ENCODE measurements at places on chromosomes 7 and 10.

- no peak for DNase-seq
These were observed 63.9 kb upstream of the CACNA2D1 start for GRCh38 chr7:82507365-82507975.

DNA sequence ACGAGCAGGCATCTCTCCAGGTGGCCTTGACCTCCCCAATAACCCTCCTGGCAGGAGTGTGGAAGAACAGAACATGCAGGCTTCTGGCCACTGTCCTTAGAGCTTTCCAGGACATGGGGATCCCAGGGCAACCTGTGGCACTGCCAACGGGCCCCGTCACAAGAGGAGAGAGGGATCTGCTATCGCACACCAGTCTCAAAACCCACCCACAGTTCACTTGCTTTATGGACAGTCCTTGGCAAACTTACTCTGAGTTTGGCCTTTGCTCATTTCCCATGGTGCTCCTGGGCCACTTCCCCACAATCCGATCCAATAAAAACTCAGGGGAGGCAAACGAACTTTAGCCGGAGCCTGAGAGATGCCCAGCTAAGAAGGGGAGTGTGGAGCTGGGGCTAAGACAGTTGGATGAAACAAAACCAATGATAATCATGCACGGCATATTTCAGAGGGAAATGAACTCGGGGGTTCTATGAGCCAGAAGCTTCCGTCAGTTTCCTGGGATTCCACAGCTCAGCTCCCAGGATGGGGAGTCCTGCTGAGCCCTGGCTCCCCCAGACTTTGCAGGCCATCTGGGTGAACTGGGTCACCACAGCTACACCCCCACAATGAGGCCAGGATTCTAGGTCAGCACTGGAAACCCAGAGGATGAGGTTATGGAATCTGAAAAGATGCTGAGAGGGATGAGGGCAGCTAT, 158.4 kb downstream of the NEURL1 start:
- DNase-seq, result no peak

GRCh38 chr10:73819081-73819480, 7.7 kb upstream of the NDST2 start:
- no peak for DNase-seq

DNA sequence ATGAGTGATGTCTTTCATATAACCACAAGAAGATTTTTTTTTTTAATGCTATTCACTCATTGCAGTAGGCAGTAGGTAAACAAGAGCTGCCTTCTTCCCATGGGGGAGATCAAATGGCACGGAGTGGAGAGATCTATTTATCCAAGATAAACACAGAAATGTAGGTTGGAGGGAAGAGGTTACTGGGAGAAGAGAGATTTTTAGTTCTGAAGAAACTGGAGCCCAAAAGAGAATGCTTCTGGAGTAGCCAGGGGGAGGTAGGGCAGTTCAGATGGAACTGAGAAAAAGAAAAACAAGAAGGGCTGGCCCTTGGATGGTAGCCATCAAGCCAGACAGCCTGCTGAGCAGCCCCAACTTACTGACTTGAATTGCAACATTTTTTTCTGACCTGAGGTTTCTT, 270.1 kb upstream of the TPK1 start:
- DNase-seq, result no peak

DNA sequence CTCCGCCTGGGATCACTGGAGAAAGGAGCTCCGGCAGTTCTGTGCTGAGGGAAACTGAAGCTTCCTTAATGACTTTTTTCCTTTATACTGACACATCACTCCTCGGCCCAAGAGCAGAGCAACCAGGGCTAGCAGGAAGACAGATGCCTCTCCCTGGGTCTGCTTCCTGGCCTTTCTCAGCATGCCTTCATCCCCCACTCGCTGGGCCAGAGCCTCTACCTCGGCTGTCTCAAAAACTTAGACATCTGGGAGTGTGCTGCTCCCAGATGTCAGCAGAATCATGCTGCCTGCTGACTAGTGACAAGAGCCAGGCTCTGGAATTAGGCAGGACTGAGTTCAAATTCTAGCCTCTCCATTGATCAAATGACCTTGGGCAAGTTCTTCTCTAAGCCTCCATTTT, 24.4 kb upstream of the LRRC4 start:
- no peak for DNase-seq

Data from NCI-H446 treated with DMSO at 0.1 percent for 48 hours (cell line).